Heart left ventricle (tissue), 16 donors: ENCODE measurements at places on chromosomes 16 and 17.

GRCh38 chr17:80416940-80417293, 1.9 kb downstream of the ENDOV start:
- no peak for DNase-seq

DNA sequence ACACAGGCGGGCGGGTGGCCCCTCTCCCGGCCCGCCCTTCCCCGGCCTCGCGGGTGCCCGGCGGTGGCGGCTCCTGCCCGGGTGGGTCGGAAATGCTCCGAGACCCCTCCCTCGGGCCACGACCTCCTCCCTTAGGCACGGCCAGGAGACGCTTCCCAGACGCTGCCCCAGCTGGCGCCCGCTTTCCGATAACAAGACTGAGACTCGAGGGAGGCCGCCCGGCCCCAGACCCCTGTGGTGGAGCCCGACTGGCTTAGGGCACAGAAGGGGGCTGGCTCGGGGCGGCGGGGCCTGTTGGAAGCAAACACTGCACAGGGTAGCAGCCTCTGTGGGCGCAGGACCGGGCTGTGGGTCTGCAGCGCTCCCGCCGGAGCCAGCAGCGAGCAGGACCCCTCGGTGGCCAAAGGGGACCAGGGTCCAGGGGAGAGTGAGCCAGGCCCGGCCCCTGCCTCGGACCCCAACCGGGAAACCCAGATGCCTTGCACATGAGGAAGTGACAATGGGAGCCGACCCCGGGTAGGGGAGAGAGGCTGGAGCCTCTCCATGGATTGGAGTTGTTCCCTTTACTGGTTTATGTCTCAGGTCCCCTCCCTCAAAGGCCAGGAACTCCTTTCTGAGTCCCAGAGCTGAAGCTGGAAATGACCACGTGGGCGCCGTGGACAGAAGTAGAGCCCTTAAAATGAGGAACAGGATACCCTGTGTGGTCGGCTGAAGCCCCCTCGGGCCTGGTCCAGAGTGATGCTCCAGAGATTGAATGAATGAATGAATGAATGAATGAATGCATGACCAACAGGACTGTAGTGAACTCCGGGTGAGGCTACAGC, 19.8 kb upstream of the ADCY7 start:
- DNase-seq, result no peak

DNA sequence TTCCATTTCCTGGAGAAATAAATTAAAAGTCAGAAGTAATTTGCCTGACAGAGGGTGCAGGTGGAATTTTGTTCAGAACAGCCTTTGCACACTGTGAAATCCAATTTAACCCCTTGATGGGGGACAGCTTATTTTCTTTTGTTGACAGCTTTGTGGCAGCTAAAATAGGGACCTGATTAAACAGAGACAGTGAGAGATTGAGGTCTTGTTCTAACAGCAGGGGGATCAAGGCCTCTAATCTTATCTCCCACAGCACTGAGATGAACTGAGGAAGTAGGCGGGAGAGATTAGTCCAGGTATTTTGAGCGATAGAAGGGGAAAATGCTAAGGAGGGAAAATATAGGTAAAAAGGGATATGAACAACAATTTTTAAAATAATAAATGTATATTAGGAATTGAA, 1491.4 kb upstream of the GOT2 start:
- DNase-seq, result no peak

DNA sequence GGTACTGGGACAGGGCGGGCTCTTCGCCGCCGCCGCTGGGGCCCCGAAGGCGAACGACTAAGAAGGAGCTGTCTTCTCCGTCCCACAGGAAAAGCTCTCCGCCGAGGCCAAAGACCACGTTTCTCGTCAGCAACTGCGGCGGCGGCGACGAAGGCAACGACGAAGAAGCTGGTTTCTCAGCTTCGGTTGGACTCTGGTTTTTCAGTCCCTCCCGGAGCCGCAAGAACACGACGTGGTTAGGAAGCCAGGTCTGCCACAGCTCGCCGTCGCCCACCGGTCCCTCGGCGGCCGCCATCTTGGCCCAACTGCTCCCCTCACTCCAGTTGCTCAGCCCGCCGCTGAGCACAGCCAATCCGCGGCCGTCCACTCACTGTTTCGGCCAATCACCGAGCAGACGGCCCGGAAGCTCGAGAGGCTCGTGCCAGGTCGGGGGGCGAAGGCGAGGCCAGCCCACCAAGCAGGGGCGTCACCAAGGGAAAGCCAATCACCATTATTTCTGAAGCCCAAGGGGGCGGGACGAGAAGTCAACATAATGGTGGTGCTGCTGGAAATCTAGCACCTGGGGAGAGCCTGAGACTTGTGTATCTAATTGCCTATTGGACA, at the start of gene NUP88:
Gene NUP88, minus strand, starts transcription at position 307 of the 603 bp plus-strand sequence. Its CDS starts 12 bp downstream, at position 295.
- peak; percentile 98 for DNase-seq

GRCh38 chr16:7420079-7420478, 87.4 kb downstream of the RBFOX1 start:
- no peak for DNase-seq

GRCh38 chr17:64296246-64296645, 33.2 kb upstream of the TEX2 start:
- DNase-seq, result no peak

- DNase-seq, result no peak
Observed at GRCh38 chr17:61352408-61352770, 47.3 kb upstream of the TBX2 start.

- no peak for DNase-seq
Observed at GRCh38 chr16:54351171-54351570, 64.6 kb upstream of the IRX3 start.

DNA sequence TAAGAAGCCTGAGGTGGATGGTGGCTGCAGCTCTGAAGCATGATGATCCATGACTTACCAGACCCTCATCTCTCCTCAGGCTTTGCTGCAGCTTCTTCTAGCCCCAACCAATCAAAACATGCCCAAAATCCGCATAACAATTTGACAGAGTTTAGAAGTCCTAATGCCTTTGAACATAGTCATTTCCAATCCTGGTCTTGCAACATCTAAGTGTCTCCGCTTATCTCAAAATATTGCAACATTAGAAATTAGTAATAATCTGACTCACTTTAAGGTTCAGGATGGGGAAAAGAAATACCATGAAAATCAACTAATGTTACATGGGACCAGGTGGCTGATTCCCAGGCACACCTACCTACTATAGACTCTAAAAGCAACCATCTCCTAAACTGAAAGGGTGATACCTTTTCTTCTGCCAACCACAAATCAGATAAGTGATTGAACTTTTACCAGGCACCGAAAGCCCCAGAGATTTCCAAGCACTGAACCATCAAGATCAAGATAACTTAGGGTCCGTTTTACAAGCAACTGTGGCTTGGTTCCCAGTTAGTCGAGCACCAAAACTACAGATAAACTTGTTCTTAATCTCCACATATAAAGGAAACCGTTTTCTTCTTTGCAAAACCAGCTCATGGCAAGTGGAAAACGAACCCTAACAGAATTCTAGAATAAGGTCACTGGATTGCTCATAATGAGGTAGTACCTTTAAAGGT, 14.0 kb downstream of the ERN1 start:
- no peak for DNase-seq

- DNase-seq, result no peak
Observed at GRCh38 chr17:73760439-73760758, 116.2 kb upstream of the SDK2 start.

- DNase-seq, result no peak
Observed at GRCh38 chr17:78889531-78889930, 13.5 kb downstream of the CEP295NL start.

- DNase-seq, result no peak
Observed at GRCh38 chr17:57938061-57938502, 17.1 kb downstream of the CUEDC1 start.

DNA sequence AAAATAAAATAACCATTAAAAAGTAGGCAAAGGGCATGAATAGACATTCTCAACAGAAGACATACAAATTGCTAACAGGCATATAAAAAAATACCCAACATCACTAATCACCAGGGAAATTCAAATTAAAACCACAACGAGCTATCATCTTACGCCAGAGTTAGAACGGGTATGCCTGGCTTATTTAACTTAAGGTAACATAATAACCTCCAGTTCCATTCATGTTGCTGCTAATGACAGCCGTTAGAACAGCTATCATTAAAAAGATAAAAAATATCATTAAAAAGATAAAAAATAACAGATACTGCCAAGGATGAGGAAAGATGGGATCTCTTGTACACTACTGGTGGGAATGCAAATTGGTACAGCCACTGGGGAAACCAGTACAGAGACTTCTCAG, 89.3 kb downstream of the GAS7 start:
- DNase-seq, result no peak

GRCh38 chr17:13421581-13422130, 180.1 kb downstream of the HS3ST3A1 start:
- no peak for DNase-seq

DNA sequence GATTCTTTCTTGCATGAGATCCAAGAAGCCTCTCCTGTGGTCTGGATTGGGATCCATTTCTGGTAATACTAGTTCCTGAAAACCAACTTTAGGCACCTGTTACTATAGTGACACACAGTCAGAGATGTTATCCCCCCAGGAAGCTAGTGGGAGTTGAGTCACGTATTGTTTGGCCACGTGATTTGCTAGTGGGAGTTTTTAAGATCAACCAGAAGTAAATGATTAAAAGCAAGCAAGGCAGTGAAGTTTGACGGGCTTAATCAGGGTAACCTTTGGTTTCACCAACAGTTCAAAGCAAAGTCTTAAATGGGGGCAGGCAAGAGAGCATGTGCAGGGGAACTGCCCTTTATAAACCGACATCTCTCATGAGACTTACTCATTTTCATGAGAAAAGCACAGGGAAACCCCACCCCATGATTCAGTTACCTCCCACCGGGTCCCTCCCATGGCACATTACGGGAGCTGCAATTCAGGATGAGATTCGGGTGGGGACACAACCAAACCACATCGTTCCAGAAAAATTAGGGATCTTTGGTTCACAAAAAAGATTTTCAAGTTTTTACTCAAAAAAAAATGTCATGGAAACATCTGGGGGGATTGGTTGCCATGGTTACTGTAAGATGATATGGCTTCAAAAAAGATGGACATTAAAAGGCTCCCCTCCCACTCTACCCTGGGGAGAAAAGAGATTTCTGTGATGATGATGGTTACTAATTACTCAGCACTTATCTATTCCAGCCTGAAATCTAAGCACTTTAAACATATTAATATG, 483.1 kb upstream of the ERCC4 start:
- DNase-seq, result no peak

DNA sequence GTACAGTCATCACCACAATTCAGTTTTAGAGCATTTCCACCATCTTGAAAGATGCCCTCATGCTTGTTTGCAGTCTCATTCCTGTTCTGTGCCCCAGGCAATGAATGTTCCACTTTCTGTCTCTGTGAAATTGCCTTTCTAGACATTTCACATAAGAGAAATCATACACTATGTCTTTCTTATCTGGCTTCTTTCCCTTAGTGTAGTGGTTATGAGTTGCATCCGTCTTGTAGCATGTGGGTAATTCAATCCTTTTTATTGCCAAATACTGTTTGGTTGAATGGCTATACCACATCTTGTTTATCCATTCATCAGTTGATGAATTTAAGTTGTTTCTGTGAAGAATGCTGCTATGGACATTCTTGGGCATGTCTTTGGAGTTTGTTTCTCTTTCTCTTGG, 132.5 kb upstream of the PLCG2 start:
- DNase-seq, result no peak

DNA sequence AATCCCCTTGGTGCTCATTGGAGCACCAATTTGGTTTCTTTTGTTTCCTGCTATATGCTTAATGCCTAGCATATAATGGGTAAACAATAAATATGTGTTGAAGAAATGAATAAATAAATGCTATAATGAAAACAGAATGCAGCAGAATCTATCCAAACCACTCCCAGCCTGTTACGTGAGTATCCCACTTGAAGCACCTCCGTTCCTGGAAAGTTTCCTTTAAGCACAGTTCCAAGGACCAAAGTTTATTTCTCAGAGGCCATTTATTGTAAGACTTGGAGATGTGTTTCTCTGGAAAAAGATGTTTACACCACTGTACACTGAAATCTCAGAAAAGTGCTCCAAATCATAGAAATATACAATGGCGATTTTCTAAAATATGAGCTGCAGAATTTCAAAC, 187.0 kb downstream of the SOX9 start:
- DNase-seq, result no peak

GRCh38 chr17:3708366-3708765, 12.4 kb upstream of the P2RX5 start:
- DNase-seq, result no peak

DNA sequence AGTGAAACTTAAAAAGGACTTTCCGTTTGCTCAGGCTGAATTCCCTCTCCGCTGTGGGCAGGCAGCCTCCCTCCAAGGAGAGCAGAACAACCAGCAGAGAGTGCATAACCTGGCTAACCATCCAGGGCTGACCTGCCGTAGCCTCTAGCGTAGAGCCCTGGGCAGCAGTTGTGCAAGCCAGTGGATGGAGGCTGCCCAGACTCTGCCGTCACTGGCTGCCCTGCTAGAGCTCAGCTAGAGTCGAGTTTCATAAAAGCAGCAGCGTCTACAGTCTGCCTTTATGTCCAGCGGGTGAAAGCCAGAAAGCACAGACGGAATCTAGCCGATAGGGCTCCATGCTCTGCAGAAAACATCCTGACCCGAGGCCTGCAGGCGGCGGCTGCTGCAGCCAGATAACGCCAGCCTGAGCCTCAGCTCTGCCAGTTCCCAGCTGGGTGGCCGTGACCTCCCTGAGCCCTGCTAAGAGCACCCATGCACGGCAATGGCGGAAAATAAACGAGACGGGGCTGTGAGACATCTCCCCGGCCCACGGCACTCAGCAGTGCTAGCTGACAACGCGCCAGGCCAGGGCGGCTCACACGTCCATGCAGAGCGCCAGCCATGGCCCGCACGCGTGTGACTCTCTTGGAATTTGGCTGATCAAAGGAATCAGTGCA, 231.3 kb downstream of the ENGASE start:
- peak; percentile 62 for DNase-seq

GRCh38 chr16:84143784-84144199, 1.2 kb downstream of the HSDL1 start:
- no peak for DNase-seq

DNA sequence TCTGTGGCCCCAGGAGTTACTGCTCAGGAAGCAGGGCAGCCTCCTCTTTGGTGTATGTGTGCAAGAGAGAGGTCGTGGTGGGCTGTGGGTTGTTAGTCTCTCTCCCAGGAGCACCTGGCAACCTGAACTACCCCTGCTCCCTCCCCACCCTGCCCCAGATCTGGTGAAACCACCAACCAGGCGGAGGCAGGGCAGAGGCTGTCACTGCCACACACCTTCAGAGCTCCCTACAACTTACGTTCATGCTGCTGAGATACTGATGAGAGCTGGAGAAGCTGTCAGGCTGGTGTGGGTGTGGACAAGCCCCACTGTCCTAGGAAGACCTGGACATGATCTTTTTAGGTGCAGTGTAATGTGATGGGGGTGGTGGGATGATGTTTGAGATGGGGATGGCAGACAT, 24.3 kb downstream of the GOSR2 start:
- DNase-seq, result no peak

DNA sequence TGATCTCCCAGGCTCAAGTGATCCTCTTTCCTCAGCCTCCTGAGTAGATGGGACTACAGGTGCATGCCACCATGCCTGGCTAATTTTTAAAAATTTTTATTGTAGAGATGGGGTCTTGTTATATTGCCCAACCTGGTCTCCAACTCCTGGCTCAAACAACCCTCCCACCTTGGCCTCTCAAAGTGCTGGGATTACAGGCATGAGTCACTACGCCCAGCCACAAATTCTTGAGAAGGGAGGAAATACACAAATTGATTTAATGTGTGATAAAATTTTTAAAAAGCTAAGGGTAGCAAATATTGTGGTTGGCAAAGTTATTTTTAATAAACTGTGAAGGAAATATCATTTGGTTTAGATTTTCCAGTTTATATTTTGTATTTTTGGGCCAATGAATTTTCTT, 9.6 kb downstream of the ITGAD start:
- DNase-seq, result no peak
